COR-L47 (cell line): ENCODE measurements at places on chromosomes 3 and 15.
A peak's percentile ranks its signal among the peaks of the same experiment; 100 is the strongest.

DNA sequence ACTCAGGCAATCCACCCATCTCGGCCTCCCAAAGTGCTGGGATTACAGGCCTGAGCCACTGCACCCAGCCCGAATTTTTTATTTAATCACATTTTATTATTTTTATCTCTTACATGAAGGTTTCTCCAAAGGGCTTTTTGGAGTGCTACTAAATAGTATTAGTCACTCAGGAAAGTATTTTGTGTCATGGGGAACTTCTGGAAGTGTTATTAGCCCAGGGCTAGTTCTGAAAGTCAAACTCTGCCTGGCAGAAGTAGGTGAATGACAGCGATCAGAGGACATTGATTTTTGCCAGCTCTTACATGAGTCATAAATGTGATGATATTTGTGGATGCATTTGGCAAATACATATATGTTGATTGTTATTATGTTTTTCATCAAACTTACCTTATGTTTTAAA lies 48.7 kb downstream of the ZPLD1 start:
- DNase-seq, result no peak

DNA sequence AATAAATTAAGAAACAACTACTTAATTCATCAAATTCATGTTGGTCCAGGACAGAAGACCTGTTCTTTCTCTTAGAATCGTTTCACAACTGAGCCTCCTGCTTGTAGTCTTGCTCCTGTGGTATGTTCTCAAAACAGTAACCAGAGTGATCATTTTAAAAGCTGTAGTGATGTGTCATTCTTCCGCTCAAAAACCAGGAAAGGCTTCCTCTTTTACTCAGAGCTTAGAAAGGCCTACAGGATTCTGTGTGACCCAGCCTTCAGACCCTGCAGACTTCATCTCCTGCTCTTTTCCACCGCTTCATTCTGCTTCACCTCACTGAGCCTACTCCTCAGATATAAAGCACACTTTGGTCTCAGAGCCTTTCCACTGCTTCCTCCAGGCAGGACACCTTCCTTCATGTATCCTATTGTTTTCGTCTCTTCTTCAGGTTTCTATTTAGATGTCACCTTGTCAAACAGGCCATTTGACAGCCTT lies 22.7 kb downstream of the ST6GAL1 start:
- no peak for DNase-seq

DNA sequence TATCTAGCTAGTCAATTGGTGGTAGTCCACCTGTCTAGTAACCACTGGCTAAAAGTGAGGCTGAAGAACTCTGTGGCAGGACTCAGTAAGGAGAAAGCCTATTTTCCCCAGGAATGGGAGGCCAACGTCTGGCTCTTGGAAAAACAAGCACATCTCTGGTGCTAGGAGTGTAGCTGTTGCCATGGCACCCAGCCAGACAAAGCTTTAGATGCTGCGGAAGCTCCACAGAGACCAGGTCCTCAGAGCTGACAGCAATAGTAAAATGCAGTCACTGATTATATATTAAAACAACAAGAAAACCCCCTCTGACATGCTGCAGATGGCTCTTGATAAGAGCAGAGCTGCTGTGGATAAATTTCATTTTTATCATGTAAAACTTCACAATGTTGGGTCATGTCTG lies 124.9 kb upstream of the STRIT1 start:
- peak; percentile 57 for DNase-seq

- DNase-seq, result peak; percentile 30
These were observed 13.1 kb upstream of the SCN5A start for GRCh38 chr3:38662544-38662943.

GRCh38 chr3:23761440-23761896 lies 44.3 kb upstream of the UBE2E1 start:
- DNase-seq, result no peak

- DNase-seq, result no peak
These were observed 489.0 kb downstream of the NTRK3 start for GRCh38 chr15:87767516-87767915.

DNA sequence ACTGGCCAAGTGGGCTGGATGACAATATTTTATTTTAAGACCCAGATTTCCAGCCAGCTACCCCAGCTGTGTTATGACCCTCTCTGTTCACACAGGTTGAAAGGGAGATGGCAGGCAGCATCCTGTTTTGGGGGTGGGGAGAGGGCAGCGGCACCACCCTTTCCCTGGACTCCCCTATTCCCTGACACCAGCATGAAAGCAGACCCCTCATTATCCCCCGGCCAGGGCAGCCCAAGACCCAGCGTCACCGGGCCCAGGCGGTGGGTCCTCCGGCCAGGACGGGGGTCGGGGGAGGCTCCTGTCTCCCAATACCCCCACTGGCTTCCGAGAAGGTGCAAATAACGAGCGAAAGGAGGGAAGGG lies 127.6 kb upstream of the MEF2A start:
- no peak for DNase-seq

- DNase-seq, result no peak
These were observed 2.2 kb upstream of the FES start for GRCh38 chr15:90881978-90882721.

- DNase-seq, result no peak
These were observed 7.8 kb downstream of the CCDC80 start for GRCh38 chr3:112633191-112633590.

GRCh38 chr15:51966192-51966591 lies 5.4 kb downstream of the LEO1 start:
- no peak for DNase-seq

GRCh38 chr15:38589502-38589901 lies 24.9 kb upstream of the RASGRP1 start:
- DNase-seq, result no peak

DNA sequence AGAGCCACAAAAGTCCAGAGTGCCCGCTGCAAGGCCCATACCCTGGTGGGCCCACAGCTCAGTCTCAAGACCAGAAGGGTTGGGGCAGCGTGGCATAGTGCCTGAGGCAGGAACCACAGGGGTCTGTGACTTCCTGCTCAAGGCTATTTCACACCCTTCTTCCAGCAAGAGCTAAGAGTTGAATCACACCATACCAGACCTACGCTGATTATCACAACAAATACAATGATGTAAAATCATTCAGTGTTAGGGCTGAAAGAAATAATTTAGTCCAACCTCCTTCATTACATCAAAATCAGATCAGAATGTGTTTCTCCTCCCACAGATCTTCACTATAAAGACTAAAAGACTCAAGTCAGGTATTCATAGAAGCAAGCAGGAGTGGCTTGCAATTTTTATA lies 27.8 kb upstream of the ST8SIA2 start:
- DNase-seq, result no peak

DNA sequence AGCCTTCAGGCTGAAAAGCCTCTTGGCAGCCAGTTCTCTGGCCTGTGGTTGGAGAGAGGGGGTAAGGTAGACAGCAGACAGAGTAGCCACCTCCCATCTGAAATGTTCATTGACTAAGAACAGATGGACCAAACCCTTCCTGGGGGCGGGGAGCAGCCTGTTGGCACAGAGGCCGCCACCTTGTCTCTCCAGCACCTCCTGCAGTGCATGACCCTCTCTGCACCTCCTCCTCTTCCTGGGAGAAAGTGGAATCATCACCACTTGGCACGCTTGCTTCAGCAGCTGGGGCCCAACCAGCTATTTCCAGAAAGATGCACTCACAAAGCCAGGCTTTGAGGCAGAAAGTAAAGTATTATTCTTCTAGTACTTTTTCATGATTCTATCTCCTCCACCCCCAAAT lies 313.4 kb upstream of the CHRM5 start:
- no peak for DNase-seq

DNA sequence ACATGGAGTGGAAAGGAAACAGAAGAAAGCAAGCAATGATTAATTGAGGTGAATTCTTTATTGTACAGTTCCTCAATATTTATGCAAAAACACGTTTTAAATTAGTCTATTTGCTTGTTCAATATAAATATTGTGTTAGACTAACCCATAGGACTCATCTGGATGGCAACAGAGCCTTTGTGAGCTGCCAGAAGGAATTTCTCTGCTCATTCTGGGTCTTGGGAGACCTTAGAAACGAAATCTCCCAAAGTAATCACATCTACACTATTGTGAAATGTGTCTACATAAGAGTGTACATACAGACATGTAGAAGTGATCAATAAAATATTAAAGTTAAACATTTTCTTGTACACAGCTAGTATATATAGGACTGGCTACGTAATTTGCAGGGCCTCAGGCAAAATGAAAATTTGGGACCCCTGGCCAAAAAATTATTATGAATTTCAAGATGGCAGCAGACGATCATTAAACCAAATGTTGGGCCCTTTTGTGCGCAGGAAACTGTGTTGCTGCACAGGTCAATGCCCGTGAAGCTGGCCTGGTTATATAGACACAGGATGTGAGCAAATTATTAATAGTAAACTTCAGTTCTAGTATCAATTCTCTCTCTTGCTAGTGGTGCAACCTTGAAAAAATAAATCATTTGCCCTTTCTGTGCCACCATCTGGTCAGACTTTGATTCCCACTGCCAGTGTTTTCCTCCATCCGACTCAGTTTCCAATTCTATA lies 83.3 kb downstream of the MINAR1 start:
- DNase-seq, result no peak

GRCh38 chr3:72791161-72791560 lies 57.1 kb downstream of the SHQ1 start:
- DNase-seq, result no peak

- DNase-seq, result no peak
These were observed 600.0 kb downstream of the ROBO1 start for GRCh38 chr3:79167651-79168416.

DNA sequence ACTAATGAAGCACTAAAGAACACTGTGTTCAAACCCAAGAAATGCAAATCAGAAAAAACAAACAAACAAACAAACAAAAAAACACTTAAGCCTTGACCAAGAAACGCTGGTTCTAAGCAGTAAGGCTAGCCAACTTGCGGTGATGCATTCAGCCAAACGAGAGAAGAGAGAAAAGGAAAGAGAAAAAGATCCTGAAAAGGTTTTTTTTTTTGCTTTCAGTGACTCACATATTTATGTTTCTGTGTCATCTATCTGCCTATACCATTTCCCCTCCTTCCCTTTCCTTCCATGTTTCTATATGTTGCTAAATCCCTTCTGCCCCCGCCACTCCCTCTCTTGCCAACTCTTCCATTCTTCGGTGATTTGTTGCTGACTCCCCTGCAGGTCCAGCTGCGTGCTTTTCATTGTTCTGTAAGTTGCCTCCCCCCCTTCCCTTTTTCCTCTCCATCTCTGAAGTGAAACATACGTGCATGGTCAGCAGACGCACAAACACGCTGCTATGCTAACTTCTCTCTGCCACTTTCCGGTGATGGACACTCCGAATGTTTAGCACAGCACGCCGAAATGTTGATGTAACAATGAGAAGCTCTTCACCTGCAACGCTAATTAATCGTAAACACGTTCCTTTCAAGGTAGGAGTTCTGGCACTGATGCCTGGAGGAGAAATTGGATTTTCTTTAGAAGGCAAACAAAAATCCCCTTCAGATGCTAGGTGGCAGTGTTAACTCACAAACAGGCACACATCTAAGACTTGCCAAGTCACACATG lies 154.4 kb downstream of the TUSC7 start:
- peak; percentile 89 for DNase-seq

- no peak for DNase-seq
These were observed 346.8 kb upstream of the SATB1 start for GRCh38 chr3:18771931-18772330.

DNA sequence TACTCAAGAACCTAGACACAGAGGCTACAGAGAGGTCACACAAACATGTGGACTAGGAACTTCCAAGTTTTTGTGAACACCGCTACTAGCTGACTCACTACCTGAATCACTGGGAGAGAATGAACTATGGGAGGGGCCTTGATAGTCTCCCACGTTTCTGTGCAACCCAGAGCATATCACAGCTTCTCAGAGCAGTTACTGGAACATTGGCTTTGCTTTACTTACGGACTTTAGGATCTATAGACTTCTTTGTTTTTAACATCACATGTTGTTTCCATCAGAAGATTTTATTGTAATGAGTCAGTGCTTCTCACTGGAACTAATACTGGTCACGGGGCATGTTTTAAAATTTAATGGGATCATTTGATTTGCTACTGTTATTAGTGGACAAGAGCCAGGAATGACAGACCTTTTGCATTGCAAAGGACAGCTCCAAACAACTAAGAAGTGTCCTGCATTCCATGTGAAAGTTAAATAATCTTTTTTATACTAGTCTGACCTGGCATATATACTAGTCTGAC lies 35.6 kb downstream of the RTP4 start:
- DNase-seq, result no peak

- DNase-seq, result peak; percentile 27
These were observed 75.7 kb downstream of the GAP43 start for GRCh38 chr3:115698851-115699591.

DNA sequence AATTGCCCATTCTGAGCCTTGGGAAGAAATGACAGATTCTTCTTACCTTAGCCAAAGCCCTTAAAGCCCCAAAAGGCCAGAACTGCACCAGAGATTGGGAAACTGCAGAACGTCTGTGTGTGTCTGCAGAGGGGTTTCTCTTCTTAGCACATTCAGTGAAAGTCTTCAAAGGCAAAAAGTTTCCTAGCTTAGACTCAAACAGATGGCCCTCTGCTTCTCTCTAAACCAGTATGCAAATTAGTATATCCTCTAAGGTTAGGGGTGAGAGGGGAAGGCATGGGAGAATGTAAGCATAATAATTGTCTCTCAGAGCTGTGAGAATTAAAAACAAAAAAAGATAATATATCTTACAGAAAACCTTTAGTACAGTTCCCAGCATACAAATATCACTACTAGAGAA lies 334.0 kb upstream of the MCTP2 start:
- no peak for DNase-seq

DNA sequence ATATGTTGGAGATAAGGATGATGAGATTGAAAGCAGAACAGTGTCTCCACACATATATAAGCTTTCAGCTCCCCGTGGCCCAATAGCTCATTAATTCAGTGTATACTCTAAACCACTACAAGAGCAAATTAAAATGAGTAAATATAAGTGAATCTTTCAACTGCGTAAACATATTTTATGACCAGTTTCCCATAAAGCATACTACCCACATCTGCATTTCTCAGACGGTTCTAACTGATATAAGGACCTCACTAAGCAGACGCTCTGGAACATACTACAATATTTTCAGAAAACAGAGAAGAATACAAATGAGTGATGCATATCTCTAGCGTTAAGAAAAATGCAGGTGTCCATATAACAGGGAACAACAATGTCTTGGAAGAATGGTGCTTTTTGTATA lies 73.2 kb downstream of the INO80 start:
- DNase-seq, result no peak

DNA sequence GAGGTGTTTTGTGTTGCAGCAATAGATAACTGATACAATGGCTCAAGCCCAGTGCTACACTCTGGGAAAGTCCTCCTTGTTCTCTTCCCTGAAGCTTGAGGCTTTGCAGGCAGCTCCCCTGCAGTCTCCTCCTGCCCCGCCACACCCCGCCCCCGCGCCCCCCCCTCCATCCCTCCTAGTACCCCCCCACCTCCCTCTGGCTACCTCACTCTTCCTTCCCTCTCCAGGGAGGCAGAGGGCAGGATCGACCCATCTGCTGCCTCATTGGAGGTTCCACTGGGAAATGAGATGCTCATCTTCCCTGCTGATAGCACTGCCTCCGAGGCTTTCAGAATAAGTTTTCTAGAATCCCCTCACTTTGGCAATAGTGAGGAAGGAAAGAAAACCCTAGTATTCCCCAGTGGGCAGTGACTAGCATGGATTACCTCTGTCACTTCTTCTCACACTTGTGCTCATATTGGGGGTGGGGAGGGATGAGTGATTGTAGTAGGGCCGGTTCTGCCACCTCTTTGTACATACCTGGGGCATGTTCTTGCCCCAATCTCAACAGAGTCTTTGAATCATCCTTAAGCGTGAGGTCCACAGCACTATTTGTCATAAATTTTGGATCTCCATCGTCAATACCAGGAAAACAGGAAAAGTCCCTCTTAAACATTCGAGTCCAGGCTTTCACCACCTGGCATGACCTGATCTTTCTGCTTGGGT lies 16.3 kb upstream of the RAB7A start:
- no peak for DNase-seq
